Mesendoderm (in vitro differentiated cells): ENCODE measurements at places on chromosomes 11 and 22.

DNA sequence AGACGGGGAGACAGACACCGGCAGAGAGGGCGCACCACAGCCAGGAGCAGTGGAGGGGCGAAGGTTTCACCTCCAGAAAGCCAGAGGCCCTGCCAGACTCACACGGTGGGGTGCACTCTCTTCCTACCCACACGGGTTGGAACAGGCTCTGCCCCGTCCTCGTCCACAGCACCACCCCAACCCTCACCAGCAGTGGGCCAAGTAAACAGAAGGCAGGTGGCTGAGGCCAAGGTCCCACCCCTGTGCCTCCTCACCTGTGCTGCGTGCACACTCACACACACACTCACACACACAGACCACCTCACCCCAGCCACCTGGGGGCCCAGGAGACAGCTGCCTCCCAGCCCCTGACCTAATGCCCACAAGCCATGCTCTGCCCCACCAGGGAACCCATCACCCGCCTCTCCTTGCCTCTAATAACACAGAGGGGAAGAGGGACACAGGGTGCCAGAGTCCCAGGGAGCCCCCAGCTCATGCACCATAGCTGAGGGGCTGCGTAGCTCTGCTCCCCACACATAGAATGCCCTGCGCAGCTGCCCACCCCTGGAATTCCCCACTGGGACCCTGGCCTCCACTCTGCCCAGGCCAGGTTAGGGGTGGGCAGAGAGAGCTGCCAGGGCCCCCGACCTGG, 3.1 kb downstream of the CYB5R3 start:
- no peak for DNase-seq

DNA sequence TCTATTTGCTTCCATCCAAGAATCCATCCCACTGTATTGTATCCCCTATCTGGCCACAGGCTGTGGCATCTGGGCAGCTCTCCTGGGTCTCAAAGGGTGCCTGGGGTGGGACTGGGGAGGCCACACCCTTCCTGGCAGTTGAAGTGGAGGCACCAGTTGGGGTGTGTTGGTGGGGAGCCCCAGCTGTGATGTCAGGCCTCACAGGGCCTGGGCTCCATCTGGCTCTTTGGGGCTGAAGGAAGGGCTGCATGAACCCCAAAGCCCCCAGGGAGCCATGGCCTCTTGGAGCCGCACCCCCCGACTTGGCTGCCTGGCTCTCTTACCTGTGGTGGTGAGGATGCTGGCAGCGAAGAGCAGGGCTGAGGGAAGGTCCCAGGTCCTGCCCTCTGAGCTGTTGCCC, 469 bp downstream of the KCNK7 start:
- DNase-seq: no peak

DNA sequence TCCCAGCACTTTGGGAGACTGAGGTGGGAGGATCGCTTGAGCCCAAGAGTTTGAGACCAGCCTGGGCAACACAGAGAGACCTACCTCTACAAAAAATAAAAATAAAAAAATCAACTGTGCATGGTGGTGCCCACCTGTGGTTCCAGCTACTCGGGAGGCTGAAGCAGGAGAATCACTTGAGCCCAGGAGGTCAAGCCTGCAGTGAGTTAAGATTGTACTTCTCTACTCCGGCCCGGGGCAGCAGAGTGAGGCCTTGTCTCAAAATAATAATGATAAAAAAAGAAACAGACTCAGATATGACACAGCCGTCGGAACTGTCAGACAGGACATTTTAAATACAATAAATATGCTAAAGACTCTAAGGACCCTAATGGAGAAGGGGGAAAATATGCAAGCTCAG, 18.4 kb downstream of the ASCL2 start:
- DNase-seq: no peak

- DNase-seq: no peak
Observed at GRCh38 chr22:49774499-49775151, 53.0 kb downstream of the BRD1 start.

DNA sequence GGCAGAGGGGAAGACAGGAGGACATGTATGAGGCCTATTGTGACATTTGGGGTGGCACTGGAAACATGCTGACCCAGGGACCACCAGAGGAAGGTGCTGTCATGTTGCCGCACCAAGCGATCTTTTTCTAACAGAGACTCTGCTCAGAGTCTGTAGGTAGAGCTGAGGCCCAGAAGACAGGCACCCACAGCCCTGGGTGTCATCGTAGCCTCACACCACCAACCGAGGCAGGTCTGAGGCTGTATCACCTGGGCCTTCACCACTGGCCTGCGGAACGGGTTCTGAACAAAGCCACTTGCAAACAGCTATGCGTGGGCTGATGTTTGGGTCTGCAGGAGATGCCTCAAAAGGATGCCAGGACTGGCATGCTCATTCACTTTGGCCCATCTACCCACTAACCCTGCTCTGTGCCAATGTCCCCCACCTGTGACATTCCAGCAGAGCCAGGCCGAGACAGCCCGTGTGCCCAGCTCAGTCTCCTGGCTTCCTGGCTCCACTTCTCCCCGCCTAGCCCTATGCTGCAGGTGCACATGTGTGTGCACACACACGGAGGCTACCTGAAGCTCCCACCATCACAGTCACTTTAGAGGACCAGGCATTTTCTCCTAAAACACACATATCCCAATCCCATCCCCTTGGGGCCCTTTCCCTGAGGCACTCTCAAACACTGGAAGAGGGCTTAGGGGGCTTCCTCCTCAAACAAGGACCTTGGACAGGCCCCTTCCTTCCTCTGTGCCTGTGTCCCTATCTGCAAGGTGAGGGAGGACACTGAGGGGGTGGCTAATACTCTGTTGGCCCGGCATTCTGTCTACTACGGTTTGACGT, 3.6 kb downstream of the TRIM29 start:
- no peak for DNase-seq

DNA sequence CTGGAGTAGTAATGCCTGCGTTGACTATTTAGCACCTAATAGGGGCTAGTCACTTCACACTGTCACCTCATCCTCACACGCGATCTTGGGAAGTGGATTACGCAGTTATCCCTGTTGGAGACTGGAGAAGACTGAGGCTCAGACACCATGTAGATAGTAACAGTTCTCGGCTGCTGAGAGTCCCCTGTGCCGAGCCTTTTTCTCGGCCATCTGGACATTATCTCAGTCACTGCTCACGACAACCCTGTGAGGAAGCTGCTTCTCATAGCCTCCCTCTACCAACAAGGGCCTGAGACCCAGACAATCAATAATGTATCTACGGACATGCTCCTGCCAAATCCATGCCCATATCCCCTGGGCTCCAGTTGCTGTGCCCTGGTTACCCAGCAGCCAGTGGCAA, 25.9 kb downstream of the SCUBE1 start:
- peak; percentile 71 for DNase-seq

DNA sequence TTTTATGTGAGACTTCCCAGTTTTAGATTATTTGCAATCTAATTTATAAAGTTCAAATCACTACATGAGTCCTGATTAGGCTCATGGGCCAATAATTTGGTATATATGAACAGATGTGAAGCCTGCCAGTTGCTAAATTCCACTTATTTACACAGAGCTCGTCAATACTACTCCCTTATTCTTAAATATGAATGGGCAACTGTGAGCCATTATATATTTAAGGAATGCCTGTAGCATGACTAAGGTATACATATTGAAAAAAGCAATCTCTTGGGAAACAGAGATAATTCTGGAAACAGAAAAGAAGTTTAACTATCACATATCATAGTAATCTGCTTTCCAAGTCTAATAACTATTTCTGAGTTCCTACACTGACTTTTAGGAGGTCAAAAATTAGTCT, 27.0 kb downstream of the RBMXL2 start:
- DNase-seq: no peak

GRCh38 chr22:23608583-23608982, 23.5 kb downstream of the DRICH1 start:
- peak; percentile 63 for DNase-seq

DNA sequence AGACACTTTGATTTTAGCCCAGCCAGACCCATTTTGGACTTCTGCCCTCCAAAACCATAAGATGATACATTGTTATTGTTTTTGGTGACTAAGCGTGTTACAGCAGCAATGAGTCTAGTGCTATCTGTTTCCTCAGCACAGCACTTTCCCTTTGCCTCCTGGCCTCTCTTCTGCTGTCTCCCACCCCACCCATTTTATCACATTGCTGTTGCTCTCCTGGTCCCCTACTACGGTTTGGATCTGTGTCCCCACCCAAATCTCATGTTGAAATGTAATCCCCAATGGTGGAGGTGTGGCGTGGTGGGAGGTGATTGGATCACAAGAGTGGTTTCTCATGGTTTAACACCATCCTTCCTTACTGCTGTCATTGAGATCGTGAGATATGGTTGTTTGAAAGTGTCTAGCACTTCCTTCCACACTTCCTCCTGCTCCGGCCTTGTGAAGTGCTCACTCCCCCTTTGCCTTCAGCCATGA, 59.8 kb upstream of the CD82 start:
- peak; percentile 54 for DNase-seq

GRCh38 chr11:130431801-130432200, 3.4 kb upstream of the ADAMTS8 start:
- DNase-seq: no peak

DNA sequence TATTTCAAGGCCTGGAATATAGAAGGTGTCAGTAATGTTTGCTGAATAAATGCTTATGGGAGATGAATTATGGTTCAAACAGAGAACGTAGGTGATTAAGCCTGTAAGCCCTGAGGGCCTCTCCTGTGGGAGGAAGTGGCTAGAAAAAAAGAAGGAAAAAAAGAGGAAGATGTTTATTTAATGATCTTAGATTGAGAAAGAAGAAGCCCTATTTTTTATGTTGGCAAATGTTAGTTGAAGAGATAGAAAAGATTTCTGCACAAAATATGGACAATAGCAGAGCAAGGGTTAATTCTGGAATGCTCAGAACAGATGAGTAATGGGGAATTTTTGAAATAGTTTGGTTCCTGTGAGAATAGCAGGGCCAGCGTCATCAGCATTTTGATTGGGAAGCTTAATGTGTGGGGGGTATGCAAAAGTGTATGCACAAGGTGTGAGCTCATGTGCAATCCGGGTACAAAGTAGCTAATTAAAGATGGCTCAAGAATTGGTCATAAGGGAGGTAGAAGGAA, 95.7 kb downstream of the TEAD1 start:
- peak; percentile 79 for DNase-seq

DNA sequence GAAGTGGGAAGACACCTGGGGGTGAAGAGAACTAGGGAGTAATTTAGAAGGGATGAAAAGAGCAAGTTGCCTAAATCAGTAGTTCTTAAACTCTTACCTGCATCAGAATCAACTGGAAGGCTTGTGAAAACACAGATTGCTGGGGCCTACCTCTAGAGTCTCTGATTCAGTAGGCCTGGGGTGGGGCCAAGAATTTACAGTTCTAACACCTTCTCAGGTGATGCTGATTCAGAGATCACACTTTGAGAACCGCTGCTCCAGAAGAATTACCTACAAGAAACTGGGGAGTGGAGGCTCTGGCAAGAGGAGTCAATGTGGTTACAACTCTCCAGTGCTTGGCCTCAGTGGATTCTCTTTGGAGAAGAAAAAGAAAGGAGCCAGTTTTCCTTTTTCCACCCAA, 128.7 kb downstream of the C11orf58 start:
- peak; percentile 57 for DNase-seq

DNA sequence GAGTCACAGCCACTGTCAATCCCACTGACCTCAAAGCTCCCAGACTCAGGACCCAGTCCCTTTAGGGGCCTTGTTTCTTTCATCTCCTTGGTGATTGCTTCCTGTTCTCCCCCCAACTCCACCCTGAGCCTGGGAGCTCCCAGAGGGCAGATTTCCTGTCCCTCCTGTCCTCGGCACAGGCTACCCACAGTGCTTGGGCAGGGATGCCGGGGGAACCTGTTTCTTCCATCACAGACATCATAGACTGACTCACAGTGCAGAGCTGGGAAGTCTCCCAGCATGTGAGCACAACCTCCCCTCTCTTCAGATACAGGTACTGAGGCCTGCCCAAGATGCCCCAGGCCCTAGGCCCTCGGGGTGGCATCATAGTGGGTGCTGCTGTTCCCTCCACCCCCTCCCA, 16.6 kb downstream of the TRIM29 start:
- peak; percentile 62 for DNase-seq

- no peak for DNase-seq
Observed at GRCh38 chr11:130209128-130209932, 49.7 kb downstream of the ST14 start.

DNA sequence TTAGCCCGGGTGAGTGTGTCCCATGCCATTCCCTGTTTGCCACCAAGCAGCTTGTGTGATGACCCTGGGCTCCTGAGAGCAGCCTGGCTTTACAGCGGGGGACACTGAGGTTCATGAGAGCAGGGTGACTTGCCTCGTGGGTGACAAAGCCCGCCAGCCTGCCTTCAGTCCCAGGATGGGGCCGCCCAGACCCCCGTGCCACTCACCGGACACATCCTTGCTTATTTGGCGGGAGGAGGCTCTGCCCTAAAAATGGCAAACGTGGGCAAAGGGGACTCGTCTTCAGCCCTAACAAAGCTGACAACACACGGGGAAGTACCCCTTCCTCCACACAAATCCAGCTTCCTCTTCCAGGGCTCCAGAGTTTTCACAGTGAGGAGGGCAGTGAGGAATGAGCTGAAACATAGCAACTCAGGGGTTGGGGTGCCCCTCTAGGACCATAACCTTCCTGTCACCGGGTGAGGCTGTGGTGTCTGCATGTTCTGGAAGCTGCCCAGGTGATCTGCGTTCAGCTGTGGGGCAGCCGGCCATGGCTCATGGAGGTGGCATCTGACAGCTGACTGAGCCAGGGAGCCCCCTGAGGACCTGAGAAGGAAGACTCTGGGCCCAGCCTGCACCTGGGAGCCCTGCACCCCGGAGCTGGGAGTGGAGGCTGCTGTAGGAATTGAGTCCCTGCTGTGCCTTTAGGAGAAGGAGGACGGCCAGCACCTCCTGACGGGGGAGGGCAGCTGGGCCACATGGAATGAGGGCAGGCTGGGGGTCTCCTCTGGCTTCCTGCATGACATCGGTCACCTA, 16.7 kb downstream of the RIBC2 start:
- DNase-seq: no peak

- DNase-seq: no peak
Observed at GRCh38 chr11:61082062-61082870, 20.0 kb upstream of the CD5 start.
